ENCODE measurements at places on chromosomes 1 and 21. TPM values are rescaled to one million over a fixed set of nuclear protein-coding genes. Genes with fewer than 3 reads are reported as not detected.

- H3K4me3 ChIP-seq: no peak overlapping the region
- DNase-seq: no peak
- no peaks in the 10 kb centered on the region for H3K27me3 ChIP-seq
- H3K27ac ChIP-seq: no peak overlapping the region
- no peaks in the 10 kb centered on the region for H3K4me1 ChIP-seq
- peaks cover 94% of the 10 kb centered on the region for H3K36me3 ChIP-seq
Observed at GRCh38 chr21:36369064-36369685, 16.0 kb upstream of the CHAF1B start.

DNA sequence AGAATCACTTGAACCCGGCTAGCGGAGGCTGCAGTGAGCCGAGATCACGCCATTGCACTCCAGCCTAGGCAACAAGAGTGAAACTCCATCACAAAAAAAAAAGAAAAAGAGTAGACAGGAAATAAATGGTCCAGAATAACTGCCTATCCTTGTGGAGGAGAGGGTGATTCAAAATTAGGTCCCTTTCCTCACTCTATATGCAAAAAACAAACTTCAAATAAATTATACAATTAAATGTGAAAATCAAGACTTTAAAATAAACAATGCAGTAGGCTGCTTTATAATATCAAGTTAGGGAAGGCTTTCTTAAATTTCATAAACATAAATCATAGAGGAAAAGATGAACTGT, 26.4 kb downstream of the MRPL39 start:
- H3K27ac ChIP-seq: no peak overlapping the region
- no peak overlapping the region for H3K4me3 ChIP-seq
- DNase-seq: no peak

DNA sequence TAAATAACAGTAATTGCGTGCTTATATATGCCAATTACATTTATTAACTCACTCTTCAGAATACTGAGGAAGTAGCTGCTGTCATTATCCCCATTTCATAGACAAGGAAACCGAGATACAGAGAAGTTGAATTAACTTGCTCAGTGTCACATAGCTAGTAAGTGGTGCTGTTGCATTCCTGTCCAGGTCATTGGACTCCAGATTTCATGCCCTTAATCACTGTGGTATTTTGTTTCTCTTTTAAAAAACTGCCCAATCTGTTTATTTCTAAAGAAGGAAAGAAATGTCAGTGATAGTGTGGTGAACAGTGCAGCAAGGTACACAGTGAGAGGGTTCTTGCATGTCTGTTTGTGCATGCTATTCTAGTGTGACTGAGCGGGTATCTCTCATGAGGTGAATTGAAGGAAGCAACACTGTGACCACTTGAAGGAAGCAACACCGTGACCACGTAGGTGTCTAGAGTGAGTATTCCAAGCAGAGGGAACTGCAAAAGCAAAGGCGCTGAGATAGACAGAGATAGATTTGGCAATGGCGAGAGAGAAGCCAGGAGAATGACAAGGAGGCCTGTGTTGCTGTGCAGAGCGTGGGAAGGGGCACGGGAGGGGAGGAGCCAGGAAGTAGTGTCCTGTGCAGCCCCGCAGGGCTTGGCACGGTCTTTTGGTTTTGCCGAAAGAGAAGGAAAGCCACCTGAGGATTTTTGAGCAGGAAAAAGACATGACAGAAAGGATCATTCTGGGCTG, 95.9 kb downstream of the CAMTA1 start:
- H3K4me3 ChIP-seq: no peak overlapping the region
- no peaks in the 10 kb centered on the region for H3K36me3 ChIP-seq
- H3K27me3 ChIP-seq: no peaks in the 10 kb centered on the region

GRCh38 chr21:15552914-15553494, 176.8 kb upstream of the USP25 start:
- H3K27me3 ChIP-seq: no peaks in the 10 kb centered on the region
- H3K4me3 ChIP-seq: no peak overlapping the region
- H3K27ac ChIP-seq: no peak overlapping the region
- no peak for DNase-seq
- no peaks in the 10 kb centered on the region for H3K4me1 ChIP-seq
- no peaks in the 10 kb centered on the region for H3K36me3 ChIP-seq

DNA sequence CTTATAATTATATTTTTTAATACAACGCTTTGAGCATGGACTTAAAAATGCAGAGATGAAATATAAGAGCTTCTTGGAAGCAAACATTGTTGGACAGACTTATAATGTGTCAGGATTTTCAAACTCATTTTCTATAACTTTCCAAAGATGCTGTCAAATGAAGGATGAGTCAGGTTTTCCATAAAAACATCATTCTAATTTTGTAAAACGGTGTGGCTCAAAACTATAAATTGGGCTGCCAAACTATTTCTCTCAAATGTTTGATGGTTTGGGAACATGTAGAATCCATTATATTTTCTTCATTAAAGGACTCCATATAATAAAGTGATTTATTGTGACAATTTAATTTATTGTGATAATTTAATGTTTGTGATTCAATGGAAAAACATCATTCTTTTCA, 511.2 kb downstream of the USP25 start:
- H3K4me3 ChIP-seq: no peak overlapping the region

GRCh38 chr1:160211046-160211790, 6.0 kb downstream of the PEA15 start:
- H3K4me1 ChIP-seq: peaks cover 6% of the 10 kb centered on the region
- H3K27ac ChIP-seq: peak overlapping the region; percentile 95
- DNase-seq: no peak
- peaks cover 52% of the 10 kb centered on the region for H3K36me3 ChIP-seq
- no peak overlapping the region for H3K4me3 ChIP-seq
- H3K27me3 ChIP-seq: no peaks in the 10 kb centered on the region

DNA sequence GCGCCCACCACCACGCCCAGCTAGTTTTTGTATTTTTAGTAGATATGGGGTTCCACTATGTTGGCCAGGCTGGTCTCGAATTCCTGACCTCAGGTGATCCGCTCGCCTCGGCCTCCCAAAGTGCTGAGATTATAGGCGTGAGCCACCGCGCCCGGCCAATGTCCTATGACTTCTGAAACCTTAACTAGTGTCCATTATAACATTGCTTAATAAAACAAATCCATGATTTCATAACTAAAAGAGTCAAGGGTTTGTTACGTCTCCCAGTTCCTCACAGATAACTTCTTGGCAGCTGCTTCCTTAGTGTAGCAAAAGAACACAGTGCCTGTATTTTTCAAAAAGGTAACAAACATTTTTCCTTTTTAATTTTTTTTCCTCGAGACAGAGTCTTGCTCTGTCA, 53.6 kb downstream of the FBXO42 start:
- H3K4me3 ChIP-seq: no peak overlapping the region
- H3K4me1 ChIP-seq: peaks cover 20% of the 10 kb centered on the region
- no peaks in the 10 kb centered on the region for H3K27me3 ChIP-seq
- peak overlapping the region; percentile 48 for H3K27ac ChIP-seq
- DNase-seq: peak; percentile 61

GRCh38 chr1:160907976-160908375, 23.0 kb upstream of the ITLN1 start:
- no peak overlapping the region for H3K27ac ChIP-seq
- H3K36me3 ChIP-seq: no peaks in the 10 kb centered on the region
- no peak overlapping the region for H3K4me3 ChIP-seq
- no peak for DNase-seq
- H3K27me3 ChIP-seq: no peaks in the 10 kb centered on the region

GRCh38 chr1:160162931-160163330, 11.5 kb downstream of the ATP1A4 start:
- no peak overlapping the region for H3K27ac ChIP-seq
- H3K4me3 ChIP-seq: no peak overlapping the region
- H3K27me3 ChIP-seq: no peaks in the 10 kb centered on the region
- no peak for DNase-seq

DNA sequence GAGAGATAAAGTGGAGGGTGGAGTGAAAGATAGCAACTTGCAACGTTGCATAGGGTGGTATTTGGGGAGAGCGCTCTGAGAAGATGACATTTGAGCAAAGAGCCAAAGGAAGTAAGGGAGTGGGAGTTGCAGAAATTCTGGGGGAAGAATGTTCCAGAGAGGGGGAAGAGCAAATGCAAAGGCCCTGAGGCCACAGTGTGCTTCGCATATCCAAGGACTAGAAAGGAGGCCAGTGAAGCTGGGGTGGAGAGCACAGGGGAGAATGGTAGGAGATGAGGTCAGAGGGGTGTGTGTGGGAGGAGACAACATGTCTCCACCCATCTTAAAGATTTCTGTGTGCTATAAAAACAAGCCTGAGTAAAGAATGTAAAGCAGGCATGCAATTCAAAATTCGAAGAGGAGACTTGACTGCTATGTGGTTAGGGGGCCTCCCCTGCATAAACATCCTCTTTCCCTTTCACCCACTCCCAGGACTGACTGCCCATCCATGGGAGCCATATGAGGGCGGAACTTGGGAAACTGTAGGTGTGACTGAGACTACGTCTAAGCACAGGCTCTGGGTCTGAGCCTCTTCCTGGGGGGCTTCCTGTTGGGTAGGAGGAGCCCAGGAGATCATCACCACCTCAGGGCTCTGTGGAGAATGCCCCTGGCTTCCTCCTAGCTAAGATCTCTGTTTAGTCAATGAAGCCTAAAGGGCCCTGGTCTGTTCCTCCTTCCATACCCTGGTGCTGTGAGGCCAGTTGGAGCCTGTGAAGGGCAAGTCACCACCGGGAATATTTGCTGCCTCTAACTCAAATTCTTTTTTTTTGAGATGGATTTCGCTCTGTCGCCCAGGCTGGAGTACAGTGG, 2.9 kb upstream of the CLIC4 start:
- H3K4me3 ChIP-seq: no peak overlapping the region
- DNase-seq: no peak
- no peaks in the 10 kb centered on the region for H3K4me1 ChIP-seq
- no peaks in the 10 kb centered on the region for H3K27me3 ChIP-seq
- no peaks in the 10 kb centered on the region for H3K36me3 ChIP-seq

GRCh38 chr1:163035446-163036249, 33.5 kb upstream of the RGS4 start:
- no peak for DNase-seq
- no peaks in the 10 kb centered on the region for H3K27me3 ChIP-seq
- no peak overlapping the region for H3K27ac ChIP-seq
- H3K4me3 ChIP-seq: no peak overlapping the region
- no peaks in the 10 kb centered on the region for H3K4me1 ChIP-seq
- H3K36me3 ChIP-seq: no peaks in the 10 kb centered on the region

GRCh38 chr1:63418101-63418500, 50.7 kb downstream of the ALG6 start:
- no peak for DNase-seq
- H3K27ac ChIP-seq: no peak overlapping the region
- no peaks in the 10 kb centered on the region for H3K27me3 ChIP-seq
- H3K4me1 ChIP-seq: no peaks in the 10 kb centered on the region

DNA sequence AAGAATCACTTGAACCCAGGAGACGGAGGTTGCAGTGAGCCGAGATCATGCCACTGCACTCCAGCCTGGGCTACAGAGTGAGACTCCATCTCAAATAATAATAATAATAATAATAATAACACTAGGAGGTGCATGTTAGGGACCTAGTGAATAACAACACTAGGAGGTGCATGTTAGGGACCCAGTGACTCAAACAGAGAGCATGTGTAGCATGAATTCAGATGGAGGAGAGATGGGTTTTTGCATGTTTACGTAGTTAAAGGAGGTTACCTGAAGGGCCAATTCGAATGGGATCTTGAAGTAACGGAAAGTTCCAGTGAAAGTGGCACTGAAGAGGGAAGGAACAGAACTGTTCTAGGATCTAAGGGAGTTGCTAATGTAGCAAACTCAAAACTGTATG, 7.1 kb upstream of the KCNK1 start:
- no peak overlapping the region for H3K27ac ChIP-seq
- H3K4me3 ChIP-seq: no peak overlapping the region
- H3K36me3 ChIP-seq: no peaks in the 10 kb centered on the region
- no peak for DNase-seq

- no peak for DNase-seq
- H3K27ac ChIP-seq: no peak overlapping the region
- no peaks in the 10 kb centered on the region for H3K27me3 ChIP-seq
- no peak overlapping the region for H3K4me3 ChIP-seq
- no peaks in the 10 kb centered on the region for H3K36me3 ChIP-seq
Observed at GRCh38 chr1:83815330-83815729, 183.6 kb downstream of the TTLL7 start.

GRCh38 chr21:34881839-34882371, 167.2 kb downstream of the RUNX1 start:
- no peak overlapping the region for H3K4me3 ChIP-seq
- peak overlapping the region; percentile 39 for H3K27ac ChIP-seq
- H3K36me3 ChIP-seq: peaks cover 3% of the 10 kb centered on the region
- DNase-seq: peak; percentile 21
- peaks cover 4% of the 10 kb centered on the region for H3K27me3 ChIP-seq

DNA sequence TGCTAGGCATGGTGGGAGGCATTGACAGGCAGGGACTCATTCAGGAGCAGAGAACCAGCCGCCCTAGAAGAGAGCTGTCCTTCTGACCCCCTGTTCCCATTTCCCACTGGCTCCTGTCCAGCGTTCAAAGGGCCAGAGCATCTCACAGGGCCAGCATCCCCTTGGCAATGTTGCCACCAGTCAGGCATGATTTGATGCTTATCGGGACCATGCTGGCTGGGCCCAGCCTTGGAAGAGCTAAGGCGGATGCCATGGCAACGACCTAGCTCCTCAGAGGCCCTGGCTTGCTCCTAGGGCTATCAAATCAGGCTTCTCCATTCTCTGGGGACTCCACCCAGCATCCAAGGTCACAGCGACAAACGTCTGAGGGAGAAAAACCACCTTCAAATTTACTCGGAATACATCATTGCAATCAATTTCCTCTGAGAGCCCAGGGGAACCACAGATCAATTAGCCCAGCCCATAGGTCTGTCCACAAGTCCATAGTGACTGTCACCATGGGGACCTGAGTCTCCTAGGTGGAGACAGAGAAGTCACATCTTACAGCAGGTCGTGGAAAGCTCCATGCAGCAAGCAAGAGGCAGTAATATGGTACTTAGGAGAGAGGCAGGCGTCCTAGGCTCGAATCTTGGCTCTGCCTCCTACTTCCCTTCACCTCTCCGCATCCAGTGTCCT, 14.1 kb upstream of the VWA5B1 start:
- no peaks in the 10 kb centered on the region for H3K27me3 ChIP-seq
- no peaks in the 10 kb centered on the region for H3K4me1 ChIP-seq
- no peak overlapping the region for H3K27ac ChIP-seq
- no peaks in the 10 kb centered on the region for H3K36me3 ChIP-seq

GRCh38 chr1:220318673-220319072, 46.4 kb upstream of the RAB3GAP2 start:
- no peak overlapping the region for H3K27ac ChIP-seq
- no peak for DNase-seq
- H3K4me1 ChIP-seq: no peaks in the 10 kb centered on the region
- H3K36me3 ChIP-seq: no peaks in the 10 kb centered on the region

- no peaks in the 10 kb centered on the region for H3K27me3 ChIP-seq
- H3K4me1 ChIP-seq: no peaks in the 10 kb centered on the region
- peak overlapping the region; percentile 52 for H3K27ac ChIP-seq
- peaks cover 40% of the 10 kb centered on the region for H3K36me3 ChIP-seq
- H3K4me3 ChIP-seq: no peak overlapping the region
- DNase-seq: no peak
Observed at GRCh38 chr1:66944330-66945274, 19.8 kb downstream of the MIER1 start.

Gene VAMP4
- total RNA-seq: 4.9 TPM

Gene RIPPLY3
- not detected for total RNA-seq

Gene LRRN2
- 6.6 TPM for total RNA-seq

Gene RNF207
- 53.0 TPM for total RNA-seq

Gene NUDT4B
- 88.6 TPM for total RNA-seq

Gene SEMA4A
- total RNA-seq: 4.2 TPM

Gene OPTC
- total RNA-seq: not detected

Gene S100A8
- total RNA-seq: 19.1 TPM

Gene DNALI1
- 3.9 TPM for total RNA-seq

Gene SSR2
- total RNA-seq: 206 TPM

Gene CRNN
- not detected for total RNA-seq

Gene POFUT2
- total RNA-seq: 5.8 TPM

Gene PPIAL4G
- total RNA-seq: not detected

Gene SHE
- total RNA-seq: 19.9 TPM

Gene ERI3
- 38.0 TPM for total RNA-seq
